ENCODE measurements at places on chromosomes 2 and 18. TPM values are rescaled to one million over a fixed set of nuclear protein-coding genes. Genes with fewer than 3 reads are reported as not detected.

DNA sequence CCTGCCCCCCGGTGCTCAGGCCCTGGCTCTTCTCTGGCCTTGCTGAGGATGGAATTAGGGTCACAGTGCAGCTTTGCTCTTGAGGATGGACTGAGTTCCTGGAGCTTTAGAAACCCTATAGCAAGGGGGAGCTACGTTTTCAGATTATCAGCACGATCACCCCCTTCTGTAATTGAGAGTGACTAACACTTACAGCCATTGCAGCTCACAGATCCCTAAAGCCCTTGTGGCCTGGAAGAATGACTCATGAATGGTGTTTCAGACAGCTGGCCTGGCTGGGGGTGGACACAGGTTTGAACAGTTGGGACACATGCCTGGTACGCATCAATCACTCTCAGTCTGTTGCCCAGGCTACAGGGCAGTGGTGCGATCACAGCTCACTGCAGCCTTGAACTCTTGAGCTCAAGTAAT, 79.7 kb upstream of the IGFBP5 start:
- H3K27me3 ChIP-seq: no peaks in the 10 kb centered on the region
- no peaks in the 10 kb centered on the region for H3K4me1 ChIP-seq
- no peaks in the 10 kb centered on the region for H3K36me3 ChIP-seq

DNA sequence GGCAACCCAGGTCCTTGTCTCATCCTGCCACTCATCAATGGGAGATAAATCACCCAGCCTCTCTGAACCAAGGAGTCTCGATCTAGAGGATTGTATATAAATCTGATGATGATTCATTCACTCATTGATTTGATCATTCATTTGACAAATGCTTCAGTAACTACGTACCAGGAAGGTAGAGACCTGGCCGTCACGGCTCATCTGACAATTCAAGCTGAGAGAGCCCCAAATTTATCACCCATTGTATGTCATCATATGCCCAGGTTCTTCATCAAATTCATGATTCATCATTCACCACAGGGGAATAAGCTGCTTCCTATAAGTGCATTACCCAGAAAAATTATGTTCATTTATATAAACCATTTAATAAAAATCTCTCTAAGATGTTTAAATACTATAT, 116.9 kb downstream of the FAM161A start:
- no peak overlapping the region for H3K4me3 ChIP-seq
- no peaks in the 10 kb centered on the region for H3K27me3 ChIP-seq
- H3K27ac ChIP-seq: no peak overlapping the region
- no peak for DNase-seq
- no peaks in the 10 kb centered on the region for H3K4me1 ChIP-seq
- no peaks in the 10 kb centered on the region for H3K36me3 ChIP-seq

- H3K27me3 ChIP-seq: no peaks in the 10 kb centered on the region
- no peaks in the 10 kb centered on the region for H3K4me1 ChIP-seq
- no peak overlapping the region for H3K4me3 ChIP-seq
- no peak overlapping the region for H3K27ac ChIP-seq
These were observed 37.6 kb downstream of the TGFBRAP1 start for GRCh38 chr2:105291981-105292380.

The GPR39 gene
- total RNA-seq: 8.2 TPM

GRCh38 chr2:43622931-43623451, 14.1 kb upstream of the PLEKHH2 start:
- H3K4me3 ChIP-seq: no peak overlapping the region
- H3K27me3 ChIP-seq: no peaks in the 10 kb centered on the region
- H3K36me3 ChIP-seq: no peaks in the 10 kb centered on the region
- no peaks in the 10 kb centered on the region for H3K4me1 ChIP-seq
- no peak for DNase-seq
- H3K27ac ChIP-seq: no peak overlapping the region

DNA sequence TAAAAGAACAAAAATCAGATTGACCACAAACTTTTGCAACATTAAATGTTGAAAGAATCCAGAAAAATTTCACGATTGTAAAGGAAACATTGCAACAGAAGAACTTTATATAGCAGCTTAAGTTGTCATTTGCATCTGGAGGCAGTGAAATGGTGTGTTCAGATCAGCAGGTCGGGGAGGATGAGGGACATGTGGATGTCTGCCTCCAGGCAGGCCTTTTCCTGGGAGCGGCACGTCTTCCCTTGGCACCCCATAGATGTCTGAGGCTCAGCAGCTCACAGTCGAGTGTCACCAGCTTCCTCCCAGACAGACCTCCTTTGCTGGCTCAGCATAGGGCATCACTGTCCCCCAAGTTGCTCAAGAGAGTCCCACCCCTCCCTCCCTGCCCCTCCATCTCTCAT, 44.3 kb upstream of the ASB1 start:
- no peak overlapping the region for H3K27ac ChIP-seq
- no peaks in the 10 kb centered on the region for H3K27me3 ChIP-seq
- no peaks in the 10 kb centered on the region for H3K36me3 ChIP-seq
- no peak for DNase-seq

The RFTN2 gene
- 7.6 TPM for total RNA-seq

DNA sequence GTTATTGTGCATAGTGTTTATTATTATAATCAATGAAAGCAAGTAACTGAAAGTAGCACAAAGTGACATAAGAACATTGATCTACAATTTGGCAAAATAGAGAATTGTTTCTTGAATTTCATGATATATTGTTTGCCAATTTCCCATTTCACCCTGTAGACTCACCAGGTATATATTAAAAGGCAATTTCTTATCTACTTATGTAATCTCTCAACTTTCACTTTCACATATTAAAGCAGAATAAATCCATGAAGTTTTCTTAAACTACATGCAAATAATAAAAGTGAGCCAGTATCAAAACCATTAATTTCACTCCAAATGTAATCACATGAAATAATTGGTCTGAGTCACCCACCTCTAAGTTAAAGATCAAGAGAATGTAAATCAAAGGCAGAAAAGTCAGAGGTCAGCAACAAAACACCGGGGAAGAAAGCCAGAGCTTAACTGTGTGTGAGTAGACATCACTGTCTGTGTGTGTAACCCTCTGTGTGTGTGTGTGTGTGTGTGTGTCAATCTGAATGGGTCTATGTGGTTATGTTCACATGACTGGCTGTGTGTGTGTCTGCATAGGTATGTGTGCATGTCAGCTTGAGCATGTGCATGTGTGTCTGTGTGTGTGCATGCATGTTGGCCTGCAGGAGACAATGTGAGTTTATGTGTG, 44.1 kb downstream of the ZNF385B start:
- H3K4me1 ChIP-seq: no peaks in the 10 kb centered on the region
- H3K4me3 ChIP-seq: no peak overlapping the region
- H3K36me3 ChIP-seq: no peaks in the 10 kb centered on the region
- H3K27ac ChIP-seq: no peak overlapping the region
- no peak for DNase-seq

DNA sequence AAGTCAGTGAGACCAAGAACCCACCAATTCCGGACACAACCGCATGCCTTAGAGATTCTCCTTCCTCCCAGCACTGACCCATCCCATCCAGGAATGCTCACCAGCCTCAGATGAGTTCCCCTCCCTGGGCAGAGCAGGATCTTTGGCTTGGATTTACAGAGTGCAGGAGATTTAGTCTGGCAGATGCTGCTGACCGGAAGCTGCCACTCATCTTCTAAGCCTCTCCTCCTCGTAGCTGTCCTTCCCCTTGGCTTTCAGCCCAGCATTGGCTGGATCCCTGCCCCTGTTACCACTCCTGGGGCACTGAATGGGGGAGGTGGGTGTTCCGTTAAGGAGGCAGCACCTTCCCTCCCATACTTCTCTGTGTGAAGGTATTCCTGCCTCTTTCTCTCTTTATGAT, 53.2 kb downstream of the VWA3B start:
- no peaks in the 10 kb centered on the region for H3K36me3 ChIP-seq
- no peaks in the 10 kb centered on the region for H3K4me1 ChIP-seq
- H3K27me3 ChIP-seq: no peaks in the 10 kb centered on the region
- DNase-seq: peak; percentile 30
- H3K27ac ChIP-seq: no peak overlapping the region
- H3K4me3 ChIP-seq: peak overlapping the region; percentile 39

The ASB18 gene
- not detected for total RNA-seq

- H3K4me3 ChIP-seq: peak within 1 kb of the TSS; percentile 82
- peak; percentile 96 for DNase-seq
- H3K36me3 ChIP-seq: no peaks in the 10 kb centered on the region
- no peaks in the 10 kb centered on the region for H3K27me3 ChIP-seq
These were observed at the start of gene CHMP3 for GRCh38 chr2:86562922-86563649. Gene CHMP3 (minus strand): TSS chr2:86563443. CDS start chr2:86563348, 95 bp downstream.

The SNED1 gene
- total RNA-seq: 27.1 TPM

GRCh38 chr2:98039085-98039756, 43.5 kb upstream of the TMEM131 start:
- no peaks in the 10 kb centered on the region for H3K4me1 ChIP-seq
- no peaks in the 10 kb centered on the region for H3K27me3 ChIP-seq
- DNase-seq: no peak
- H3K36me3 ChIP-seq: no peaks in the 10 kb centered on the region
- no peak overlapping the region for H3K27ac ChIP-seq
- H3K4me3 ChIP-seq: no peak overlapping the region

DNA sequence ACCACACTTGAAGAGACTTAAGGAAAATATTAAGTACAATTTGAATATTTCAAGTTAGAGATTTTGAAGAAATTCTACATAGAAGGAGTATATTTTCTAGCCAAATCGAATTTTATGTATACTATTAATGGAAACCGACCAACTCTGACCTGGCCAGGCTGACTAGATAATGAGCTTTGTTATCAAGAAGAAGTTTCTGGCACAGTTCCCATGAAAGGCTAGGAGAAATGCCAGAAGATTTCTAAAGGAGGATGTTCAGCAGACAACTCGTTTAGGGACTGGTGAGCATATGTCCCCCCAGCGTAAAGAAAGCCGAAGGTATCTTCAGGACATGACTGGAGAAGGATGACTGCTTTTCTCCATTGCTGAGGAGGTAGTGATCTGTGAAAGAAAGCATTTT, 127.3 kb downstream of the DIS3L2 start:
- H3K4me1 ChIP-seq: no peaks in the 10 kb centered on the region
- no peak overlapping the region for H3K4me3 ChIP-seq
- no peak overlapping the region for H3K27ac ChIP-seq
- no peaks in the 10 kb centered on the region for H3K36me3 ChIP-seq
- no peaks in the 10 kb centered on the region for H3K27me3 ChIP-seq
- DNase-seq: no peak

DNA sequence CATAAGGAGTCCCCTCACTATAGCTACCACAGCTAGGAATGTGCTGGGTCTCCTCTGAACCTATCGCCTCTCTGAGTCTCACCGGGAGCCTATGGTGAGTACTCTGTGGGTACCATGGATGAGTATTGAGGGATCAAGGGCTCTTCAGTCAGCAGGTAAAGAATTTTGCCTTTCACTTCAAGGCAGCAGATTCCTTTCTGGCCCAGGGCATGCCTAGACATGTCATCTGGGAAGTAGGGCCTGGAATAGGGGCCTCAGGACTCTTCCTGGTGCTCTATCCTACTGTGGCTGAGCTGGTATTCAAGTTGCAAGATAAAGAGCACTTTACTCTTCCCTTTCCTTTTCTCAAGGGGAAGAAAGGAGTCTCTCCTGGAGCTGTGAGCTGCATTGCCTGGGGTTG, 85.6 kb upstream of the LHCGR start:
- H3K27me3 ChIP-seq: no peaks in the 10 kb centered on the region
- no peak overlapping the region for H3K27ac ChIP-seq
- no peak overlapping the region for H3K4me3 ChIP-seq
- H3K4me1 ChIP-seq: no peaks in the 10 kb centered on the region

GRCh38 chr2:65436824-65437221, 4.4 kb upstream of the SPRED2 start:
- no peak for DNase-seq
- H3K27me3 ChIP-seq: no peaks in the 10 kb centered on the region
- peak overlapping the region; percentile 84 for H3K4me3 ChIP-seq
- H3K36me3 ChIP-seq: no peaks in the 10 kb centered on the region
- H3K27ac ChIP-seq: peak overlapping the region; percentile 97

DNA sequence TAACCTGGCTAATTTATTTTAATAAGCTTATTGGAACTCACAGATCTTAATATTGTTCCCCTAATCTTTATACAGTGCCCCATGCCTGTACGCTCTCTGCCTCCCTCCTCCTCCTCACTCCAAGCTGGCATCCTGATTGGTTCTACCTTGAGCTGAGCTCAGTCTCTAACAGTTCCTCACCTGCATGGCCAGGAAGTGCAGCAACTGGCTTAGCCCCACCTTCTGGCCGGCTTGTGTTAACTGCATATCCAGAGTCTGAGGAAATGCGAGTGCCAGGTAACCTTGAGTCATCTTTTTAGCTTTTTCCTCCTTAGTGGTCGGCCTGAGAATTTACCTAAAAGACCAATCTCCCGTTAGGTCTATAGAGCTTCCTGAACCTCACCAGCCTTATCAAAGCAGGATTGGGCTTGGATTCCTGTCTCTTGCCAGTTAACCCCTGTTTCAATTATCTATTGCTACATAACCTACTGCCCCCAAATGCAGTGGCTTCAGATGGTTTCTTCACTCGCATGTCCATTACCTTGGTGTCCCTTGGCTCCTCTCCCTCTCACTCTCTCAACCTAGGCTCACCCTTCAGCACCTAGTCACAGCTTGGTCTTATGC, 89.5 kb upstream of the STK39 start:
- H3K27me3 ChIP-seq: no peaks in the 10 kb centered on the region
- no peaks in the 10 kb centered on the region for H3K36me3 ChIP-seq
- no peak overlapping the region for H3K4me3 ChIP-seq

DNA sequence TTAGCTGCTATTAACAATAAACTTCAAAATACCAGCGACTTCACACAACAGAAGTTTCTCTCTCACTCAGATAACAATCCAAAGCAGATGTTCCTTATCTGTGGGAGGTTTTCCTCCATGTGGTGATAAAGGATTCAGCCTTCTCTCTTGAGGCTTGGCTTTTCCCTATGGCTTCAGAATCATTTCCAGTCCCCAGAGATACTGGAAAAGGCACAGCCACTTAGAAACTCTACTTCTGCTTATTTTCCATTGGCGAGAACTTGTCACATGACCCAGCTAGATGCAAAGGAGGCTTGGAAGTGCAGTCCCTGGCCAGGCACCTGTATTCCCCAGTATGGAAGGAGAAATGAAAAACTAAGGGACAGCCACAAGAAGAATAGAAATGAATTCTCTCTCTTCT, 344.8 kb downstream of the MTX2 start:
- no peaks in the 10 kb centered on the region for H3K4me1 ChIP-seq
- no peak for DNase-seq
- H3K4me3 ChIP-seq: no peak overlapping the region
- H3K36me3 ChIP-seq: no peaks in the 10 kb centered on the region
- H3K27me3 ChIP-seq: no peaks in the 10 kb centered on the region

- no peak for DNase-seq
- H3K27ac ChIP-seq: no peak overlapping the region
- no peak overlapping the region for H3K4me3 ChIP-seq
- H3K4me1 ChIP-seq: no peaks in the 10 kb centered on the region
- H3K36me3 ChIP-seq: no peaks in the 10 kb centered on the region
- no peaks in the 10 kb centered on the region for H3K27me3 ChIP-seq
These were observed 95.9 kb upstream of the ACKR3 start for GRCh38 chr2:236473691-236474090.

The KCNG3 gene
- total RNA-seq: not detected

The SPP2 gene
- total RNA-seq: not detected

The FAM110C gene
- 1.6 TPM for total RNA-seq

The REEP1 gene
- total RNA-seq: 0.32 TPM

All from breast epithelium (tissue), 4 donors.